Aorta (tissue), 5 donors: ENCODE measurements at places on chromosomes 5 and 9. TPM values are rescaled to one million over a fixed set of nuclear protein-coding genes. Genes with fewer than 3 reads are reported as not detected.

The SNCAIP gene
- 3.6 TPM for polyA plus RNA-seq

The C9orf50 gene
- 4.8 TPM for polyA plus RNA-seq

The SYK gene
- polyA plus RNA-seq = 11.5 TPM

The MEIKIN gene
- polyA plus RNA-seq = not detected

The GRHPR gene
- 72.9 TPM for polyA plus RNA-seq

The GPR151 gene
- not detected for polyA plus RNA-seq

The APBA1 gene
- 7.8 TPM for polyA plus RNA-seq

The PTPN3 gene
- polyA plus RNA-seq = 4.3 TPM

The BDP1 gene
- 7.0 TPM for polyA plus RNA-seq

The FREM1 gene
- 6.9 TPM for polyA plus RNA-seq

The TLX3 gene
- not detected for polyA plus RNA-seq

The TSSK1B gene
- not detected for polyA plus RNA-seq

The PCDHA1 gene
- polyA plus RNA-seq = not detected

The PCDHGA12 gene
- 2.5 TPM for polyA plus RNA-seq

The SCGB3A2 gene
- 2.0 TPM for polyA plus RNA-seq

The SLC6A19 gene
- 9.5 TPM for polyA plus RNA-seq

The PRRX2 gene
- 27.7 TPM for polyA plus RNA-seq

The FOXI1 gene
- polyA plus RNA-seq = not detected

The DIPK1B gene
- 1.1 TPM for polyA plus RNA-seq

The KCNIP1 gene
- polyA plus RNA-seq = not detected

The STOML2 gene
- 85.3 TPM for polyA plus RNA-seq

The GOLGA1 gene
- 7.9 TPM for polyA plus RNA-seq

The TRUB2 gene
- polyA plus RNA-seq = 11.1 TPM

The SLC46A2 gene
- not detected for polyA plus RNA-seq

The PCDHB4 gene
- 0.88 TPM for polyA plus RNA-seq

The MARCOL gene
- polyA plus RNA-seq = not detected

The GABRA6 gene
- polyA plus RNA-seq = not detected
